ENCODE measurements at places on chromosomes 1 and 21.

- DNase-seq, result no peak
Measured at GRCh38 chr1:155184351-155184811, 10.7 kb downstream of the TRIM46 start.

DNA sequence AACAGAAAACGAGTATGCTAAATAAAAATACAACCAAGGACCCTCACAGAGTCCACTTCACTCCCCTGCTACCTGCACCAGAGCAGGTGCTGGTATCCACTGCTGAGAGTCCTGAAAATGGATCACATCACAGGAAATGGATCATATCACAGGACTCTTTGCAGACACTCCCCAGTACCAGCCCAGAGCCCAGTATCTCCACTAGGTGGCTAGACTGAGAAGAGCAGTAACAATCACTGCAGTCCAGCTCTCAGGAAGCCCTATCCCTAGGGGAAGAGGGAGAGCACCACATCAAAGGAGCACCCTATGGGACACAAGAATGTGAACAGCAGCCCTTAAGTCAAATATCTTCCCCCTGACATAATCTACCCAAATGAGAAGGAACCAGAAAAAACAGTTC, 28.0 kb downstream of the AGBL4 start:
- DNase-seq, result no peak

GRCh38 chr1:75243124-75243523, 108.9 kb downstream of the LHX8 start:
- DNase-seq, result no peak

DNA sequence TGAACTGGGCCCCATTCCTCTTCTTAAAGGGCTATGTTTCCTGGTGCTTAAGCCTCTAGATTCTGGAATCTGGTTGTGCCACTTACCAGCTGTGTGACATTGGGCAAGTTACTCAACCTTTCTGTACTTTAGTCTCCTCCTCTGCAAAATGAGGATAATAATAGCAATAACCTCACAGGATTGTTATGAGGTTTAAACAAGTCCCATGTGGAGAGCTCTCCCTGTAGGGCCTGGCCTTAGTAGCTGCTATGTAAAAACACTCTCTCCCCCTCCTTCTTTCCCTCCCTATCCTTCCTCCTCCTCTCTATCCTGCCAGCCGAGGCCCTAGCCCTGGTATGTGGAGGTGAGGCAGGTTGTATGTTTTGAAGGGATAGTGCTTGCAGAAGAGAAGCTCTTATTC, 8.2 kb upstream of the PEAR1 start:
- DNase-seq, result no peak

DNA sequence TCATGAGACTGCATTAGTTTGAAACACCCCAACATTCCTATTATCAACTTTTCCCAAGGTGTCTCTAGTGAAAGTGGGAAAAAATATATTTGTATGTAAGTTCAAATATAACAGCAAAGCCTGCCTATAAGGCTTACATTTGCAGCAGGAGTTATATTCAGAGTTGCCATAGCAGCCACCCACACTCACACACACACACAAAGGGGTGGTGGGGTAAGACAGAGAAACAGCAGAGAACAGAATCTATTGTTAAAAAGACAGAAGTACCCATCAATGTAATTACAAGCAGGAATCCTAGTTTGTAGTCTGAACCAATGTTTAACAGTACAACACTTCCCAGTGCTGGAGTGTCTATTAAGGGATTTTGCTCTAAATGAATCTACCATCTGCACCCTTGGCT, 55.0 kb downstream of the PLPPR5 start:
- DNase-seq, result no peak

DNA sequence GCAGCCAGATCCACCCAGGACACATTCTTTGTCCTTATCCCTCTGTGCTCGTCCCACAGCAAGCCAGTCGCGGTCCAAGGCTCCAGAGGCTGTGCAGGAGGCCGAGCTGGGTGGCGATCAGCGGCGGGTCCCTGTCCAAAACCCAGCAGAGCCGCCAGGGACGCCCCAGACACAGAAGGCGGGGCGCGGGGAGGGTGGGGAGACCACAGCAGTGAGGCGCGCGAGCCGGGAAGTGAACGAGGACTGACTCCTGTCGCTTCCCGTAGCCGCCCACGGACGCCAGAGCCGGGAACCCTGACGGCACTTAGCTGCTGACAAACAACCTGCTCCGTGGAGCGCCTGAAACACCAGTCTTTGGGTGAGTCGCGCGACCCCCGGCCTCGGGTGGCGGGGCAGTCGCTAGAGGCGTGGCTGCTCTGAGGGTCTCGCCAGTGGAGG, at the start of gene LGALS8:
Gene LGALS8 (plus strand): TSS at position 279 of the 438 bp plus-strand sequence. CDS start 2,089 bp downstream, outside the sequence.
- peak; percentile 86 for DNase-seq

GRCh38 chr21:41926117-41926806, 27.6 kb downstream of the C2CD2 start:
- DNase-seq, result no peak

DNA sequence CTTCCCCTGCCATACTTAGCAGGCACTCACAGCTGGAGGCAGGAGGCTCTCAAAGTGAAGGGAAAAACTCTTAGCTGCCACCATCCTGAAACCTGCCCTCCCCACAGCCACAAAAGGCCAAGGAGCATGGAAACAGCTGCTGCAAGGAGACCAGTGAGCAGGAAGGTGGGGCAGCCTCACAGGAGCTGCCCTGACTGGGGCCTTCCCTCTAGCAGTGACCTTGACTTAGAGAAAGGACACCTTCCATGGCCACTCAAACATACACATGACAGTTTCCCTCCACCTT, 126.3 kb downstream of the HIVEP3 start:
- DNase-seq, result no peak

DNA sequence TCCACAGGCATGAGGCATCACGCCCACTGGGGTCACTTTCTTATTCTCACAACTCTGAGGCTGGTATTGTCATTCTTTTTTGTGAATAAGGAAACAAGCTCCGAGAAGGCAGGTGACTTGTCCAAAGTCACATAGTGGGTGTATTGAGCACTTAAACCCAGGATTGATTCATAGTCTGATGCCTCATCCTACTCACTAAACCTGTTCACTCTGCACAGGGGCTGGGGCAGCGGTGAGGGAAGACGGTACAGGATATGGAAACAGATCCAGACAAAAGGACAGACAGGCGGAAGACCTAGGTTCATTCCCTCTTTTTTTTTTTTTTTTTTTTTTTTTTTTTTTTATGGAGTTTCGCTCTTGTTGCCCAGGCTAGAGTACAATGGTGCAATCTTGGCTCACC, 56.6 kb downstream of the NKAIN1 start:
- DNase-seq, result no peak

DNA sequence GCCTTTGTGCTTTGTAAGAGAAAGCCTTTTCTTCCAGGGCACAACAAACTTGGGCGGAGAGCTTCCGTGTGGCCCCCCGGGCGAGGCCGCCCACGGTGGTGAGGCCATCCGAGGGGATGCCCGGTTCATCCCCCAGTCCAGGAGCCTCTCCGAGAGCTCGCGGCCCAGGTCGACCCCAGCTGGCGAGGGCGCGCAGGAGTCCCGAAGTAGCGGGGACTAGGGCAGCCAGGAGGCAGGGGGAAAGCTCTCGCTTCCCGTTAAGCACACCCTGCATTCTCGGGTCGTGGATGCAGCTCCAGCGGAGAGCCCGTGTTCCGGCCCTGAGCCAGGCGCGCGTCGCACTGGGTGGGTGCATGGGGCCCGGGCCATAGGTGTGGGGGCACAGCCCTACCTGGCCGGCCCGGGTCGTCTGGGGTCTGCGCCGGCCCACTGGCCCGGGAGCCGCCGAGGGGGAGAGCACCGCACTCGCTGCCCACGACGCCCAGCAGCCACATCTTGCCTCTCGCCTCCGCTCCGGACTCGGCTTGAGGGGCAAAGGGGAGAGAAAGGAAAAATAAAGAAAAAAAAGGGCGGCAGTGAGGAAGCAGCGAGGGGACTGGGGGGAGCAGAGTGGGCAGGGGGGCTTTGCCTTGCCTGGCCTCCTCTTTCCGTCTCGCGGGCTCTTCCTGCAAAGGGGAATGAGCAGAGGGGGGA, 1.8 kb downstream of the RNF220 start:
- DNase-seq, result no peak

DNA sequence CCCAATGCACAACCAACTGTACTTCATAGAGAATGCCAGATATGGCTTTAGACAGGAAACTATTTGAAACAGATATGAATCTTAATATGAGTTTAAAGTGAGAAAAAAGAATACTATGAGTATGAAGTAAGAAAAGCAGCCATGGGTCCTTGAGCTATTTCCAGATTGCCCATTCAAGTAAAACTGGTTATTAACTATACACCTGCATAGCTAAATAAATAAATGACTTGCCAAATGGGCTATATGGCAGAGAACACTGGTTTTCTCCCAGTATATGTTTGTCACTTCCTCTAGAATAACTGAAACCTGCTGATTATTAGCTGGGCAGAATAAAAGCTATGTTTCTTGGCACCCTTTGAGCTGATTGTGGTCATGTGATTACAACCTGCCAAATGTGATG, 17.0 kb upstream of the CD1C start:
- DNase-seq, result no peak

- no peak for DNase-seq
Measured at GRCh38 chr1:222905151-222905550, 90.3 kb downstream of the DISP1 start.

GRCh38 chr1:205592443-205593003, 39.3 kb downstream of the ELK4 start:
- no peak for DNase-seq

DNA sequence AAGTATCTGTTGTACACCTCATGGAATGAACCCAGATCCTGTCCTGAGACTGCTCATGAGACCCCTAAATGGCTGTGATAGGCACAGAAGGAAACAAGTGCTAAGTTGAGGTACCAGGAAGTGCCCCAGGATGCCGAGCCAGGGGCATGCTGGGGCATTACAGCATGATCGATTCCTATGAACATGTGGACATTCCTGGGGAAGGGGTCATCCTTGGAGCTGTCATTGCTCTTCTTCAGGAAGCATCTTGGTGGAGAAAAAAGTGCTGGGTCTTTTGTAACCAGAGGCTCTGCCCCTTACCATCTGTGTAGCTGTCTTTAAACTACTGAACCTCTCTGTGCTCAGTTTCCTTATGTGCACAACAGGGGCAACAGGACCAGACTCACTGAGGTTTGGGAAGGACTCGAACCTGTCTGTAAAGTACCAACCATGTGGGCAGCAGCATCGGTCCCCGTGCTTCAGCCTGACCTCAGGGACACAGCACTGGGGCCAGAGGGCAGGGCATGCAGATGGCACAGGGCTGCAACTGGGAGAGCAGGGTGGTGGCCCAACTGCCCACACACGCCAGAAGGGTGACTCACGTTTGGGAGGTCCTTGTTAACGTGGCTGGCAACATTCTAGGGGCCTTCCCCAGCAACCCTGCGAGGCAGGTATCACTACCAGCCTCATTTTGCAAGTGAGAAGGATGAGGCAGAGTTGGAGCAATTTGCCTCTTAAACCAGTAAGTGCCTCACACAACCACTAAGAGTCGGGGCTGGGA, 142.3 kb upstream of the EDN2 start:
- DNase-seq, result peak; percentile 73

DNA sequence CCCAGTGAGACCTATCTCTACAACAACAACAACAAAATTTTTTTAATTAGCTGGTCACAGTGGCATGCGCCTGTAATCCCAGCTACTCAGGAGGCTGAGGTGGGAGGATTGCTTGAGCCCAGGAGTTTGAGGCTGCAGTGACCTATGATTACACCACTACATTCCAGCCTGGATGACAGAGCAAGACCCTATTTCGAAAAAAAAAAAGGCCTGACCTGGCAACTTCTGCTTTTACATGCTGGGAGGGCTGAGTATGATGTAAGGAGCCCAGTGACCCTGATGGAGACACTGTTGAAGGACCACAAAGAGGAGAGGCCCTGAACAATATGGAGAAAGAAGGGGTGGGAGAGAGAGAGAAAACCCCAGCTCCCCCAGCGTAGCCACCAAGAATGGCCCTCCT, 9.2 kb upstream of the VPS26C start:
- no peak for DNase-seq

DNA sequence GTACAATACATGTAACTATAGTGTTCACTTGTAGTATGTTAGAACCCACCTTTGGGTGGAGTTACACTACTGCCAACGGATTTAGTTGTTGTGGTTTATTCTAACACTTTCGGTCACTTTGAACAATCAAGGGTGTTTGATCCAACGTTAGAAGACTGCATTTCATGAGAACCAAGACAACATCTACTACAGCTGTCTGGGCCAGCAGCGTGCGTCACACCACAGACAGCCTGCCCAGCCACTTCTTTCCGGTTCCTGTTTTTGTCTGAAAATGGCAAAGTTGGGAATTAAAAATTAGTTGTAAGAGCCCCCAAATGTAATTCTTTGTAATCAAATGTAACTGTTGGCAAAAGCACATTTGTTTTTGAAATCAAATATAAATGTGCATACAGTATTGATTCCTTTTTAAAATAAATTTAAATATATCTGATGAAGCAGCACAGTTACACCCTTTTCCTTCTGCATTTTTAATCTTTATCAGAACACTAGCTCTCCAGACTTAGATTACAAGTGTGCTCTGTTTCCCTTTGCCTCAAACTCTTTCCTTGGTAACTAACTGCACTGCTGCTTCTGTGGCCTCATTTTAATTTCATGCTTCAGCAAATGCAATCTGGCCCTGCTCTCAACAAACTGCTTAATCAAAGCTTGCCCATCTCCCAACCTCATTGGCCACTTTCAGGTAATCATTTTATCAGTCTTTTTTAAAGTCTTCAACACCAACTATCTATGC, 86.6 kb upstream of the DPH5 start:
- DNase-seq, result peak; percentile 56

DNA sequence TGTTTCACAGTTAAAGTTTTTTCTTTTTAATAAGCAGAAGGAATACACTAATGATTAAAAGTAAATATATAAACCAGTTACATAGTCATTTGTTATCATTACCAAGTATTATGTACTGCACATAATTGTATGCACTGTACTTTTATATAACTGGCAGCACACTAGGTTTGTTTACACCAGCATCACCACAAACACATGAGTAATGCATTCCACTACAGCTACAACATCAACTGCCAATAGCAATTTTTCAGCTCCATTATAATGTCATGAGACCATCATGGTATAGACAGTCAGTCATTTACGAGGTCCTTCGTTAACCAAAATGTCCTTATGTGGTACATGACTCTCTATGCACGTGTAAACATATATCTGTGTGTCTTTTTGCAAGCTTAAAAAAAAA, 35.2 kb downstream of the SCYL3 start:
- DNase-seq, result no peak

DNA sequence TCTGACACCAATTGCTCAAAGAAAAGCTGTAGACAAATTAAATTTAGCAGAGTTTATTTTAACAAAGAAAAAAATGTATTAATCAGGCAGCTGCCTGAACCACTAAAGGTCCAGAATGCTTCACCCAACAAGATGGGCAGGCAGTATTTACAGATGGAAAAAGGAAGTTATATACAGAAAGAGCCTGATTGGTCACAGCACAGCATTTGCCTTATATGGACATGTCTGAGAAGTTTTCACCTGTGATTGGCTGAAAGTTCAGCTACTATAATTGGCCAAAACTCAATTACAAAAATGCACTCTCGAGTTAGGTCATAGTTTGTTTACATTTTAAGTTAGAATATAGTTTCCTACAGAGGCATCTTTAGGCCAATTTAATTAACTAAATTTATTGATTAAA, 15.1 kb upstream of the FMO1 start:
- no peak for DNase-seq
